ENCODE measurements at places on chromosomes 12 and 14.
A peak's percentile ranks its signal among the peaks of the same experiment; 100 is the strongest.

DNA sequence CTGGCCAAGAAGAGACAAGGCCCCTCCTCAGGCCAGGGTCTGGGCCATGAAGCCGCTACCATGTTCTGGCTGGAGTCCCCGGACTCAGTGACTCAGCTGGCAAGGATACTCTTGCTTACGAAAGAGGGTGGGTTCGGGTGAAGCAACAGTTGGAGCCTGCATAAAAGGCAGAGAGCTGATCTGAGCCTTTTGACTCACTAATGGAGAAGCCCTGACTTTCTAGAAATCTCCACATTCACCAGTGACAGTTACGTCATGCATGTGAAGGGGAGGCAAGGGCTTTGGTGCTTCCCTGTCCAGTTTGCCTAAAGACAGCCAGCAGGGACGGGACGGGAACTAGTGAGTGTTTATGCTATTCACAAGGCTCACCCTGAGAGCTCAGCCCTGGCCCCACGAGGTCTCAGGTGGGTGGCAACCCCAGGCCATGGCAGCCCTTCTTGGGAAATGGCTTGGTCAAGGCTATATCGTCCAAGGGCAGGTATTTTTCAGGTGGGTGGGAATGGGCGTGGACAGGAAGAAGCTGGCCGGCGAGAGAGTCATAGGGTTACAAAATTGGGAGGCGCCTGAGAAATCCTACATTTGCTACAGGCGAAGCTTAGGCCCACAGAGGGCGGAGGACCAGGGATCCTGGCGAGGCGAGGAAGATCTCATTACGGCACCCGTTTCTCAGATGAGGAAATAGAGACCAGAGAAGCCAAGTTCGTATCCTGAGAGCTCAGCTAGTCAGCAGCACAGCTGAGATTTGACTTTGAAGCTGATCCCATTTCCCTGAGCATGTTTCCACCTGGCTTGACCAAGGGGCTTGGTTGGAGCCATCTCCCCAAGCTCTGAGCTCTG is 314.6 kb downstream of the BCL11B start:
- peak; percentile 63 for DNase-seq

DNA sequence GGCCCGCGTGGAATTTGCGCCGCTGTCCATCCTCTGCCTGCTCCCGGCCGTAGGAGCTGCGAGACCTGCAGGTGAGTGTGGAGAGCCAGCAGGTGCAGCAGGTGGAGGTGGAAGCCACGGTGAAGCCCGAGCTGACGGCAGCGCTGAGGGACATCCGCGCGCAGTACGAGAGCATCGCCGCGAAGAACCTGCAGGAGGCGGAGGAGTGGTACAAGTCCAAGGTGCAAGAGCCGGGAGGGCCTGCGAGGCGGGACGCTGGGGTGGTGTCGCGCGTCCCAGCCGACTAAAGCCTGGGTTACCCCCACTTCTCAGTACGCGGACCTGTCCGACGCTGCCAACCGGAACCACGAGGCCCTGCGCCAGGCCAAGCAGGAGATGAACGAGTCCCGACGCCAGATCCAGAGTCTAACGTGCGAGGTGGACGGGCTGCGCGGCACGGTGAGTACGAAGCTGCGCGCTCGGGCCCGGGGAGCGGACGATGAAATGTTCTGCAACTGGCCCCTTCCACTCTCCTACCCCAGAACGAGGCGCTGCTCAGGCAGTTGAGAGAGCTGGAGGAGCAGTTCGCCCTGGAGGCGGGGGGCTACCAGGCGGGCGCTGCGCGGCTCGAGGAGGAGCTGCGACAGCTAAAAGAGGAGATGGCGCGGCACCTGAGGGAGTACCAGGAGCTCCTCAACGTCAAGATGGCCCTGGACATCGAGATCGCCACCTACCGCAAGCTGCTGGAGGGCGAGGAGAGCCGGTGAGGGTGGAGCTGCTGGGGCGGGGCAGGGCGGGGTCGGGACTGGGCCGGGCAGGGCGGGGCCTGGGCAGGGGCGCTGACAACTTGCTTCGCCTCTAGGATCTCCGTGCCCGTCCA is 2.1 kb downstream of the PRPH start:
- DNase-seq: no peak

DNA sequence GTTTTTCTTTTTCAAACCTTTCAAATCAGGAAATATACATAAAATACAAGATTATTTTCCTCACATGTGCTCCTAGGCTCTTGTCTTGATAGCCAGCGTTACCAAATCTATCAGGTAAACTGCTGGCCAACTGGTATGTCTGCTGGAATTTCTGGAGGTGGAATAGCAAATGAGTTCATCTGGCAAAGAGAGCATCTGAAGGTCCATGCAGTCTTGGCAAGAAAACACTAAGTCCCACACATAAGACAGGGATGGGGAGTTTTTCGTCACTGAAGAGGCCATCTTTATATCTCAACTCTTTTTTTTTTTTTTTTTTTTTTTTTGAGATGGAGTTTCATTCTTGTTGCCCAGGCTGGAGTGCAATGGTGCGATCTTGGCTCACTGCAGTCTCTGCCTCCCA is 60.1 kb downstream of the DERA start:
- no peak for DNase-seq

GRCh38 chr12:29225834-29226233 is 76.8 kb downstream of the FAR2 start:
- no peak for DNase-seq

DNA sequence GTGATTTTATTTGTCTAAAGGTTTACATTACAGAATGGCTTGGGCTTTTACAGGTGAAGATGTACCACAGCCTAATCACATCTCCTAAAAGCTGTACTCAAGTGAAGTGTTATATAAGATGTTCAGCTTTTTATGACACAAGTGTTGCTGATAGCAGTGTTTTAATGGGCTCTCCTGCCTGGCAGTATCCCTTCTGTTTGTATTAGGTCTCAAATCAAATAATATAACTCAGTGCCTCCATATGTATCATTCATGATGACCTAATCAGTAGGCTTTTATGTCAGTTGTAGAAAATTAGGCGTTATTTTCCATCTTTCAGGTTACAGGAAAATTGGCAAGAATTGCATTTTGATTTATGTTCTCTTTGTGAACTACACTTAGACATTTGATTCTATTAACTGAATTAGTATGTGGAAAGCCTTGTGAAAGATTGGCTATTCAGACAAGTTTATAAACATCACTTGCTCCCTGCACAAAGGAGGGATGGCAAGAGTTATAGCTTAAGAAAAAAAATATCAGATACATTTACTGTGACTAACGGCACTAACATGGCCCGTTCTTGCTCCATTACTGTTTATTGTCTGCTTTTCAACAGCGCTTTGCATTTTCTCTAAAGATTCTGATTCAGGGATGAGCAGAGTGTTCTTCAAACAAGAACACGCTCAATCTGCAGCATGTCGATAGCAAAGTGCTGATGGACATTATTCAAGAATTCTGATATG is 143.7 kb upstream of the DIO2 start:
- no peak for DNase-seq

DNA sequence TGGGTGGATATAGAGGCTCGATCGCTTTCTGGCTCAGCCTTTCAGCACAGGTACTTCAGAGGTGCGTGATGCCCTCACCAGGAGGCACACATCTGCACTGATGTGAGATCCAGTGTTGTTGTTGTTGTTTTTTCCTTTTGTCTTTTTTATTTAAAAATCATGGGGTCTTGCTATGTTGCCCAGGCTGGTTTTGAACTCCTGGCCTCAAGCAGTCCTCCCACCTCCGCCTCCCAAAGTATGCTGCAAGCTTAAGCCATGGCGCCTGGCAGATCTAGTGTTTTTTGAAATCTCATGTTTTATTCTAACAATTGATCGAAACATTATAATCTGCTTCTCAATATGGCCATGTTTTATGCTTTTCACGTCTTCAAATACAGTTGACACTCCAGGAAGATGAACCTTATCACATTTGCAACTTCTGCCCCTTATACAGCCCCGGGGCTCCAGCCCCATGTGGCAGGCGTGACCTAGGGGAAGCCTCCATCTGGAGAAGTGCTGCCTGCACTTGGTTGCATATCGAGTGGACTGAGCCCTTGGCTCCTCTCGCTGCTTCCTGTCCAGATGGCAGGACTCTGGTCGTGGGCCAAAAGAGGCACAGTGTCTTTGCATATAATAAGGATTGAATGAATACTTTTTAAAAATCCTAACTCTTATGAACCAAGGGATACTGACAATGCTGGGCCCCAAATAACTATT is 71.7 kb downstream of the TRAF3 start:
- no peak for DNase-seq

DNA sequence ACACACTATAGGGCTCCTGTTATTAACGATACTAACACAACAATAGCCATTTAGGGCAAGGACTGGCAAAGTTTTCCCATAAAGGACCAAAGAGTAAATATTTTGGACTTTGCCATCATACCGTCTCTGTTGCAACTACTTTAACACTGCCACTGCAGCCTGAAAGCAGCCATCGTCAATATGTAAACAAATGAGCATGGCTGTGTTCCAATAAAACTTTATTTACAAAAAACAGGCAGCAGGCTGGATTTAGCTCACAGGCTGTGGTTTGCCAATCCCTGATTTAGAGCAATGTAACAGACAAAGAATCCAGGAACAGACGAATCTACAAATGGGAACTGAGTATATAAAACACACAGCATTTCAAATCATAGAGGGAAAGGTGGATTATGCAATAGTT is 84.1 kb downstream of the FRMD6 start:
- no peak for DNase-seq

- DNase-seq: no peak
Measured at GRCh38 chr12:72006766-72007165, 68.1 kb downstream of the TPH2 start.

DNA sequence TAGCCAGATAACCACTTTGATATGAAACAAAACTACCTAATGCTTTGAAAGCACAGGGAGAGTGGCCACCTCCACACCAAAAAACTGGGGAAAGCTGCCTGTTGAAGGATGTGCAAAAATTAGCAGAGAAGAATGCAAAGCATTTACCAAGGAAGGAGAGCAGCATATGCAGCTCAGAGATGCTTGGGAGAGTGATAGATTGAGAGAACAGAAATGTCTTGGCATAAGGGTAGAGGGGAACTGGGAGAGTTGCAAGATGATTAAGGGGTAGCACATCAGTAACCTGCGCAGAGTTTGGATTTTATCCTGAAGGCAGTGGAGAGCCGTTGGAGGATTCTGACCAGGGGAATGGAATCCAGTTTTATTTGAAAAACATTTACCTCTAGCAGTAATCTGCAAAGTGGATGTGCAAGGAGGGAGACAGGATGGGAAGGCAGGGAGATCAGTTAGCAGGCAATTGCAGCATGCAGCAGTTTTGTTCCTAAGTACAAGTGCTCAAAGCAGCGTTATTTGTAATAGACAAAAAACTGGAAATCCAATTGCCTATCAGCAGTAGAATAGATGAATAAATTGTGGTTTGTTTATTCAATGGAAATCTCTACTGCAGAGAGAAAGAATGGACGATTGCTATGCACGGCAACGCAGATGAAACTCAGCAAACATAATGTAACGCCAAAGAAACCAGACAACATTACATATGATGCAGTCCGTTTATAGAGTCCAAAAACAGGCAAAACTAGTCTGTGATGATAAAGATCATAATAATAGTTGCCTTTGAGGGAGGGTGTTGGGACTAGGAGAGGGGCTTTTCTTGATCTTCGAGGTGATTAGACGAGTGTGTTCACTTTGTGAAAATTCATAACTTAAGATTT is 81.5 kb downstream of the BHLHE41 start:
- DNase-seq: no peak

DNA sequence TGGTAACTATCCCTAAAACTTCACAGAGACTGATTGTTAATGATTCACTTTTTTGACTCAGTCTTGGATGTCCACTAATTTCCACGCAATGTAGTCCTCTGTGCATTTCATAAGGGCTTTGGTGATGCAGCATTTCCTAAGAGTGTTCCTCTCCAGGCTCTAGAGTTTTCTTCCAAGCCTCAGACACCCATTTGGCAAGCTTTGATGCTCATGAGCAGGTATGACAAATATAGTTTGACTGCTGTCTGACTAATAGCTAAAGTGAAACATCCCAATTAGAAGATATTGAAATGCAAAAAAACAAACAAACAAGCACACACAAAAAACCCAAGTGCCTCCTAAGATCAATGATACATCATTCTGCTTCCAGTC is 1.5 kb upstream of the VAMP1 start:
- no peak for DNase-seq

DNA sequence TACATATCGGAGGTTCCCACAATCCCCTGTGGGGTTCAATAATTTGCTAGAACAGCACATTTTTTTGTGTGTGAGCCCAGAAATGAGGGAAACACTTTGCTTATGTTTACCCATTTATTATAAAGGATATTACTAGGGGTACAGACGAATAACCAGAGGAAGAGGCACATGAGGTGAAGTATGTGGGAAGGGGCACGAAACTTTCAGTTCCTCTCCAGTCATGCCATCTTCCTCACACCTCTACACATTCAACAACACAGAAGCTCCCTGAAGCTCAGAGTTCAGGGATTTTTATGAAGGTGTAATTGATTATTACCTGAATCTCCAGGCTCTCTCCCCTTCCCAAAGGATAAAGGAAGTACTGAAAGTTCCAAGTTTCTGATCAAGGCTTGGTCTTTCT is 30.2 kb upstream of the DYRK2 start:
- DNase-seq: no peak

DNA sequence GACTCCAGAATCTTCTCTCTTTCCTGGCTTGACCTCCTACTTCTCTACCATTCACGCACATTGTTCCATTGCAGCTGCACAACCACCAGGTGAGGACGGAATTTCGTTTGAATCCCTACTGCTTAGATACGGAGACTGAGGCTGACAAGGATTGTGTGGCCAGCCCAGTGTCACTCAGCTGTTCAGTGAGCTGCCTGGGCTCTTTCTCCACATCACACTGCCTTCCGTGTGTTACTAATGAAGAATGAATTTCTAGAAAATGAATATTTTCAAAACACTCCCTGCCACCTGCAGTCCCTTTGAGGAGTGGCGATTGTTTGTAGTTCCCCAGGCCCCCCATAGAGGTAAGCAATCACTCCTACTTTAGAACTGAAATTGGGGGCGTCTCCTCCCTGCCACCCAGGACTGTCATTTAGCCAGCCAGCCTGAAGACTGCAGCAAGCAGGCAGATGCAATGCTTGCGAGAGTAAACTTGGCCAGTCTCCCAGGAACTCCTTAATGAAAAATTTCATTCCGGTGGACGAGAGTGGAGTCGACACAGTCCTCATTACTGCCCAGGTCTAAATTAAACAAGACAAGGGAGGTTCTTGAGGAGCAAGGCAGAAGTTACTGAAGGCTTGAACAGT is 239.7 kb downstream of the SLC41A2 start:
- DNase-seq: no peak

DNA sequence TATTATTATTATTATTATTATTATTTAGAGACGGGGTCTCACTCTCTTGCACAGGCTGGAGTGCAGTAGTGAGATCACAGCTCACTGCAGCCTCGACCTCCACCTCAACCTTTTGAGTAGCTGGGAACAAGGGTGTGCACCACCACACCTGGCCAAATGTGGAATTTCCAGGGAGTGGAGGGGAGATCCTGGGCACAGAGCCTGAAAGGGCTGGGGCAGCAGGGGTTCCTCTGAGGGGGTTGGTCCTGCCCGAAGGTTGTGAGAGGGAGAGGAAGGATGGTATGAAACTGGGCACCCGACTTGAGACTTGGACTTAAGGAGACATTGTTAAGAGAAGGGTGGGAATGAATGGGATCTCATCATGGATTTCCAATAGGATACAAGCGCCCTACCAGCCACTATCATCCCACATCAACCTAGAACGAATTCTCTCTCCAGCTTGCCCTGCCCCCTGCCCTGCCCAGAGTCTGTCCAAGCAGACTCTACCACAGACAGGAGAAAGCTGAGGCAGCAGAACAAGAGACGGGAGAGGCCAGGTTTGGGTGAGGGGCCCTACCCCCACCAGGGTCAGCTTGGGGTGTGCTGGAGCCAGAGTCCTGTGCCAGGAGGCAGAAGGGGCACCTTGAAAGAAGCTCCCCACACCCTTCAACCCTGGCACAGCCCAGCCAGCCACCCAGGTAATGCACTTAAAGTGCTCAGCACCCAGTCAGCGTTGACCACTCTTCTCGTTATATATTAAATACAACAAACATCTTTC is 2.4 kb upstream of the DYNC1H1 start:
- DNase-seq: no peak

Data from retinal pigment epithelial cell (primary cell).